ENCODE measurements at places on chromosomes 16 and 17.

- peak; percentile 76 for DNase-seq
Measured at GRCh38 chr16:71709229-71709781, 15.2 kb downstream of the PHLPP2 start.

- no peak for DNase-seq
Measured at GRCh38 chr16:76931186-76931585, 259.8 kb upstream of the MON1B start.

DNA sequence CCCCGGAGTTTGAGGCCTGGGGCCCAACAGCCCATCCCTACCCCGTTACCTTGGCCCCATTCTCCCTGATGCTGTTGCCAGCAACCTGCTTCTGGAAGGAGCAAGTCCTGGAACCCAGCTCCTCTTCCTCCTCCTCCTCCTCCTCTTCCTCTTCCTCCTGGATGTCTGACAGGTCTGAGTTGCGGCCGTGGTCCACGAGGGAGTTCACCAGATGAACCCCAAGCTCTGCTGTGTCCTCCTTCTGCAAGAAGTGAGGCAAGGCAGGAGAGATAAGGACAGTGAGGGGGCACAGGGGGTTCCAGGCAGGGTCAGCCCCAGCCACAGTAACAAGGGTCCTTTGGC, 18.7 kb downstream of the TSPOAP1 start:
- no peak for DNase-seq

GRCh38 chr16:65119901-65120401, 1.9 kb downstream of the CDH11 start:
- no peak for DNase-seq

DNA sequence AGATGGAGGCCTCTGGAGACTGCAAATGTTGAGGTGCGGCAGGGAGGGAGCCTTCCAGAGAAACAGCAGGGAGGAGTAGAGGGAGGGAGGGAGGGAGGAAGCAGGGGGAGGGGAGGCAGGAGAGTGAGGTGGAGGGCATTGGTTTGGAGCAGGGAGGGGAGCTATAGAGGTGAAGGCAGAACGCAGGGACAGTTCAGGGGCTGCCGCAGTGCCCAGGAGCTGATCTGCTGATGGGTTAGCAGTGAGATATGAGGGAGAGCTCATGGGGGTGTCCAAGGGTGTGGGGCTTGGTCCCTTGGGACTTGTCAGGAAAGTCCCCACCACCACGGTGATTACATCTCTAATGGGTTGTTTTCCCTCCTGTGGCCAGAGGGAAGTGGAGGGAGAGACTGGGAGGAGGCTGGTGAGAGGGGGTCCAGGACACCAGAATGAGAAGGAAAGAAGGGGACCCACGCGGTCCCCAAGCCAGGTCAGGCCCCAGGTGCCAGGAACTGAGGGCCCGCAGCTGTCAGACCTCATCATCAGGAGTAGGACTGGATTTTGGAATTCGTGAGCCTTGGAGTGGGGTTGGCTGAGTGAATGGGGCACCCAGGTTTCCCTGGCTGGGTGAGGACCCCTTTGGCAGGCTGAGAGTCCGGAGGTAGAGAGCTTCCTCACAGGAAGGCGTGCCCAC, 11.2 kb downstream of the CA4 start:
- DNase-seq: no peak

GRCh38 chr17:77325577-77326075, 184.9 kb downstream of the SEC14L1 start:
- DNase-seq: no peak

GRCh38 chr17:29138184-29138955, 41.8 kb downstream of the MYO18A start:
- DNase-seq: no peak

- DNase-seq: no peak
Measured at GRCh38 chr16:12313902-12314621, 337.5 kb downstream of the SNX29 start.

GRCh38 chr17:7084088-7084487, 4.0 kb upstream of the CLEC10A start:
- DNase-seq: no peak

GRCh38 chr17:32258383-32259140, 7.1 kb upstream of the RHBDL3 start:
- no peak for DNase-seq
